ENCODE measurements at places on chromosomes 6 and 20. TPM values are rescaled to one million over a fixed set of nuclear protein-coding genes. Genes with fewer than 3 reads are reported as not detected.

GRCh38 chr20:12061466-12061865 is 143.8 kb downstream of the BTBD3 start:
- no peak for DNase-seq

GRCh38 chr20:8981482-8981881 is 87.4 kb upstream of the PLCB4 start:
- DNase-seq: no peak

- DNase-seq: no peak
Measured at GRCh38 chr20:35271904-35272303, 6.0 kb downstream of the MMP24OS start.

AKAP12 gene
- 699 TPM for total RNA-seq
